ENCODE measurements at places on chromosomes 4 and X.

DNA sequence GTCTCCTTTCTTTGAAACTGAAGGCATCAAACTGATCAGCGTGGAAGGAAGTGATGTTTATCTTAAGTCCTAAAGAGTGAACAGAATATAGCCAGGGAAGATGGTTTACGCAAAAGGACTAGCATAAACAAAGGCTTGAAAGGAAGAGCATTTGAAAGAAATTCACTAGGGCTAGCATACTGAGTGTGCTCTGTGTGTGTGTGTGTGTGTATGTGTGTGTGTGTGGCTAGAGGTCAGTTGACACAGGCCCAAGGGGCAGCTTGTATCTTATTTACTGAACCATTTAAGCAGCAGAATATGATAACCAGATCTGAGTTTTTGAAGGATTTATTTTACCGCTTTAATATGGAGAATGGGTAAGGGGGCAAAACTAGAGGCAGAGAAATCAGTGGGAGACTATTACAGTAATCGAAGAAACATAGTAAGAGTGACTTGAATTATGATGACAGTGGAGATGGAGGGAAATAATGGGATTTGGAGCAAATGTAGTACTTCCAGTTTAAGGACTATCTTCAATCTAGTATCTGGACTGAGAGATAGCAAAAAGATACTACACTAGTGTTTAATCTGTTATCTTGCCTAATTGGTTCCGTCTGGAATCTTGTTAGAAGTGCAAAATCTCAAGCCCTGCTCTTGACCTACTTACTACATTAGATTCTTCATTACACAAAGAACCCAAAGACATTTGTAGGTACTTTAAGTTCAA is 36.9 kb downstream of the CEP44 start:
- no peak for DNase-seq

GRCh38 chr4:184318852-184319251 is 101.2 kb upstream of the ENPP6 start:
- no peak for DNase-seq

- peak; percentile 23 for DNase-seq
Observed at GRCh38 chr4:27861381-27861787, 1000.7 kb downstream of the STIM2 start.

- DNase-seq: no peak
Observed at GRCh38 chr4:6824772-6825402, 42.4 kb downstream of the KIAA0232 start.

DNA sequence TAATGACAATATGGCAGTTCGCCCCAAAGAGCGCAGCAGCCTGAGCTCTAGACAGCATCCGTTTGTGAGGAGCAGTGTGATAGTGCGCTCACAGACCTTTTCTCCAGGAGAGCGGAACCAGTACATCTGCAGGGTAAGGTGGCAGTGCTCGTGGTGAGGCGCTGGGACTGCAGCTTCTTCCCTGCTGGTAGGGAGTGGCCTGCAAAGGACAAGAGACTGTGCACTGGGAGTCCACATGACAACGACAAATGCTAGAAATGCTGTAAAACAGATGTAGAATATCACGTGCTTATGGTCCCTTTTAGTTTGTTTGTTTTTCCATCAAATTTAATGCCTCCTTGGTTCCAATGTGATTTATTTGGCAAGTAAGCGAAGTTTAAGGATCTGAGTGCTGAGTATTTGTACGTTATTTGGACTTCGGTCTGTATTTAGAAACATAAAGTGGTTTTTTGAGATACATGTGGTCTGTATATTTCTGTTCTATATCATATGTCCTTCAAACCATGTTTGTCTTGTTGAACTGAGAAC is 35.8 kb downstream of the CLDN22 start:
- DNase-seq: no peak

- DNase-seq: no peak
Observed at GRCh38 chrX:118222421-118222820, 105.8 kb upstream of the KLHL13 start.

DNA sequence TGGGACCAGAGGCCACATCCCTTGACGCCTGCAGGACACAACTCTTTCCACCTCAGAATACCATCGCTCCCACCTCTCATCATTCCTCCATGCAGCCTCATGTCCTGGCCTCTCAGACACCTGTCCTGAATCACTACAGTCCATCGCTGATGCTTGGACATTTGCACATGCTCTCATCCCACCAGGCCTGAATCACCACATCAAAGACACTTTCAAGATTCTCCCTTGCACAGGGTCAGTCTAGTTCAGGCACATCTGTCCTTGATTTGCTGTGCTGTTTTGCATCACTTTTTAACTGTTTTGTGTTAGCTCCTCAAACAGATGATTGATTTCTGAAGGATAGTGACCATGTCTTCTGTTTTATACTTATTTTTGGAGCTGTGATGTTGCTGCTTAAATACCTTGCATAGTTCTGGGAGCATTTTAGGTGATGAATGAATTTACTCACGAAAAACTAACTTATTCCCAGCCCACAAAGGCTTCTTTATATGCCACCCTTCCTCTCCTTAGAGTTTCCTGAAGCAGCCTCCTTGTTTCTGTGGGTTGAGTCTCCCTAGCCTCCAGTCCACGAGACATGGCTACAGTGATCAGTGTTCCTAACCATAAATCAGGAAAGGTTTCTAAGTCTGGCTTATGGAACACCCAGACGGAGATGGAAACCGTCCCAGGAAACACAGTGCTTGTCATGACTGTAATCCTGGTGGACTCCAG is 2.6 kb downstream of the FAM114A1 start:
- no peak for DNase-seq

DNA sequence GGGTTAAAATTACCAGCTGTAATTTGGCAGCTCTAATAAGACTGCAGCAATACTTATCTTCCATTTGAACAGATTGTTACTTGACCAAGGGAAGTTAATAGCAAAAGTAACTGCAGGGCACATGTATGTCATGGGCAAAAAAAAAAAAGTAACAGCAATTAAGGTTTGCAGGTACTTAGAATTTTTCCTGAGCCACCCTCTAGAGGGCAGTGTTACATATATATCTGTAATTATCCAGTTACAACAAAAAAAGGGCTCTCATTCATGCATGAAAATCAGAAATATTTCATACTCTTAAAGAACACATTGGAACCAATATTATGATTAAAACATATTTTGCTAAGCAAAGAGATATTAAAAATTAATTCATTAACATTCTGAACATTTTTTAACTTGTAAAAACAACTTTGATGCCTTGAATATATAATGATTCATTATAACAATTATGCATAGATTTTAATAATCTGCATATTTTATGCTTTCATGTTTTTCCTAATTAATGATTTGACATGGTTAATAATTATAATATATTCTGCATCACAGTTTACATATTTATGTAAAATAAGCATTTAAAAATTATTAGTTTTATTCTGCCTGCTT is 25.1 kb downstream of the XIAP start:
- DNase-seq: peak; percentile 64

DNA sequence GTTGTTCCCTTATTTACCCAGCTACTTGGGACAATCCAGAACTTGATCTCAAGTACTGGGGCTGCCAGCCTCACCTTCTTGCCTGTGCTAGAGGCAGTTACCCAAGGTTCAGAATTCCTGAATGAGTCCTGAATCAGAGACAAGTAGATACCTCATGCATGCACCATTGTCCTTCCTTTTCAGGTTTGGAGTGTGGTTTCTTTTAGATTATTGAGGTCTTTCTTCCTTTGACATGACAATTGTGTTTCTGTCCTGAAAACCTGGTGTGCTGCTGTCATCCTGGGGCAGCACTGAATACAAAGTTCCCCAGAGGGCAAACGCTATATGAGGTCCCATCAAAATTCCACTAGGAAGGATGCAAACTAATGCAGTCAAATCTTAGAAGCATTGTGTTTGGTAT is 3.5 kb downstream of the CXCL2 start:
- DNase-seq: no peak

DNA sequence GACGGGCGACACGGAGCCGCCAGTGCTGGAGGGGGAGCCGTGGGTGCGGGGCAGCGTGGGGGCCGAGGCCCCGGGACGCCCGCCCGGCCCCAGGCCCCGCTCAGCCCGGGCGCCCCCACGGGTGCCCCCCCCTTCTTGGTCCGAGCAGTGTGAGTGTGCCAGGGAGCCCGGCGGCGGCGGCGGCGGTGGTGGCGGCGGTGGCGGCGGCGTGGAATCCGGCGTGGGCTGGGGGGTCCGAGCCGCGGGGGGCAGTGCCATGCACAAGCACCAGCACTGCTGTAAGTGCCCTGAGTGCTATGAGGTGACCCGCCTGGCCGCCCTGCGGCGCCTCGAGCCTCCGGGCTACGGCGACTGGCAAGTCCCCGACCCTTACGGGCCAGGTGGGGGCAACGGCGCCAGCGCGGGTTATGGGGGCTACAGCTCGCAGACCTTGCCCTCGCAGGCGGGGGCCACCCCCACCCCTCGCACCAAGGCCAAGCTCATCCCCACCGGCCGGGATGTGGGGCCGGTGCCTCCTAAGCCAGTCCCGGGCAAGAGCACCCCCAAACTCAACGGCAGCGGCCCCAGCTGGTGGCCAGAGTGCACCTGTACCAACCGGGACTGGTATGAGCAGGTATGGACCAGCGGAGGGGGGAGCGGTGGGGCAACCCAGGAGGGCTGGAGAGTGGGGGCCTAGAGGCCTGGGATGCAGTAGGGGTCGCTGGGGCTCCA is 466 bp downstream of the DLG3 start:
- no peak for DNase-seq

- DNase-seq: no peak
Observed at GRCh38 chrX:17859609-17860178, 1.4 kb downstream of the RAI2 start.

DNA sequence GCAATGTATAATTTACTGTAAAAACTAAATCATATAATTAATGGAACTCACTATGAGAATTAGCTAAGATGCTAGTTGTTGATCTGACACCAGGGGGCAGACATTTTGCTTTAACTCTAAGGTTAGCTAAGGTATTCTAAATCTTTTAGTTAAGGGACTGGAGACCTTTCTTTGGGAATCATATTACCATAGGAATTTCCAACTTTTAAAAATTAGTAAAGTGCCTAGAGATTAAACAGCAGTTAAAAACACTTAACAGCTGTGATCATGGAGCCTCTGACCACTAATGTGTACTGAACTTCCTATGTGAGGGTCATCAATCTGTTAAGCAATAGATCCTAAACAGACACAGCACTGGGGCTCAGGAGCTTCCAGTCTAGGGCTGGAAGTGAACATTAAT is 226.6 kb downstream of the NSUN7 start:
- peak; percentile 67 for DNase-seq

DNA sequence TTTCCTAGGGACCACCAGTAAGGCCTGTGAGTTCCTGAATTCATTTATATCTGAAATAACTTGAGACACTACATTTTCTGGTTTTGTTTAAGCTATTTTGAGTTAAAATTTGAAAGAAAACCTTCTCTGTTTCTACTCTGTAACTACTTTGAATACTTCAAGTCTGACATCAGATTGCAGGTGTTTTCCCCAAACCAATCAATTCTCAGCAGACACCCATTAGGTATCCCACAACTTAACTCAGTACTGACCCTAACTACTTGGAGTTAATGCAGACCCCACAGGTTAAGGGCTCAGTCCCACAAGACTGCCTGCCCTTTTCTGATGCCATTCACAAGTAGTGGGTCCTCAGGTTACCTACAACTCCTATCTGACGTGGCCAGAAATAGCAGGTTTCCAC is 1100.0 kb upstream of the SLIT2 start:
- DNase-seq: no peak

- DNase-seq: no peak
Observed at GRCh38 chr4:58732973-58733372, 1622.8 kb upstream of the IGFBP7 start.

DNA sequence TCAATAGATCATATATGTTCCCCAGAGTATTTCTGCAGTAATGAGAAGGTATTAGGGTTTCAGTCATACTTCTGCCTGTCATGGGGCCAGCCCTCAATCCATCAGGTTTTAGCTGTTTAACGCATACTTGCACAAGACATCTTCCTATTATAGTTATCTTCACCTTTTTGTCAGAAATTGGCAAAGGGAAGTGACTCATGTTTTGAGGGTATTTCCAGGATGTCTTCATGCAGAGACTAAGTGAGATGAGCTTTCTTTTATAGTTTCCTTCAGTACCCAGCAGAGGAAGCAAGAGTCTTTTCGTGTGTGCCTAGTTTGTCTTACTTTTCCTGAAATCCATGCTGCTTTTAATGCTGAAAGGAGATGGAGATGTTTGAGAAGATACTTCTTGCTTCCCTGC is 9.5 kb downstream of the CSTF2 start:
- DNase-seq: peak; percentile 57

- DNase-seq: peak; percentile 57
Observed at GRCh38 chr4:120718979-120719566, 203.5 kb downstream of the PRDM5 start.

- DNase-seq: no peak
Observed at GRCh38 chr4:168618577-168619265, 121.9 kb downstream of the PALLD start.

DNA sequence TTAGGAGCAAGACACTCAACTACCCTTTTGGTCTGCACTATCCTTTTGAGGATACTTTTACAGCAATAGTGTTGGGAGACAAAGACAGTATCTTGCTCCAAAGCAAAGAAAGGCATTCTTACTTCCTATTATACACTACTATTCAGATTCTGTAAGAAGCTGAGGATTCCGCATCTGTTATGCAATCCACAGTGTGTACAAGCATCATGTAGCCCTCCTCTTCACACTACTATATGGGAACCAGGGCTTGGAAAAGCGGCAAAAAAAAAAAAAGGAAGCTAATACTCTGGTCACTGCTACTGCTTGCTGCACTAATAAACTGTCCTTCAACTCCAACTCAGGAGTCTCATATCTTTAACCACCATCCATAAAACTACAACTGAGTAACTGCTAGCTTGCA is 59.1 kb downstream of the FBXW7 start:
- DNase-seq: no peak

- DNase-seq: no peak
Observed at GRCh38 chr4:138751309-138751708, 264.3 kb upstream of the NOCT start.

DNA sequence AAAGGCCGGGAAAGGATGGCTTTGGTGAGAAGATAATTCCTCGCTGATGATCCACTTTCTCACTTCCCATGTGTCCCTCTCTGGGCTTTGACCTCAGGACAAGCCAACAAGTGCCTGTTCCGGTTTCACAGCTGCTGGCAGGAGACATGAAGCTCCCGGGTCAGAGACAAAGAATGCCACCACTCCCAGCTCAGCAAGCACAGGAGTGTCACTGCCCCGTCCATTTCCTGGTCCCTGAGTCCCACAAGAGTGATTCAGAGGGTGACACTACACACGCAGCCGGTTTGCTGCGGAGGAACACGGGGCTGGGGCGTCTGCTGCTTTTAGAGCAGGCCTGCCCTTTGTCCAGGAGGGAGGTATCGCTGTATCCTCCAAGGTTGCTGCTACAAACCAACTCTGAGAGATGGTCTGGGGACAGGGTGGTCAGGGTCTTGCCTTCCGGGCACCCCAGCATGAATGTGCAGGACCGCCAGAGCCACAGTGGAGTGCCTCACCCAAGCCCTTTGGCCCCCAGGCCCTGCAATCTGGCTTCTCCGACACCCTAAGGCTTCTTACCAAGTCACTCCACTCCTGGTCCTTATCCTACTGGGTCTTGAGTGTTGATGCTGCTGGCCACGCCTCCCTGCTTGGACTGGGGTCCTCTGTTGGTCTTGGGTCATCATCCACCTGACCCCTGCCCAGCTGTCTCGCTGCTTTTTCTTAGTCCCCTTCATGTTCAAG is 49.5 kb downstream of the CPZ start:
- DNase-seq: no peak
